ENCODE measurements at places on chromosomes 1 and 21.

DNA sequence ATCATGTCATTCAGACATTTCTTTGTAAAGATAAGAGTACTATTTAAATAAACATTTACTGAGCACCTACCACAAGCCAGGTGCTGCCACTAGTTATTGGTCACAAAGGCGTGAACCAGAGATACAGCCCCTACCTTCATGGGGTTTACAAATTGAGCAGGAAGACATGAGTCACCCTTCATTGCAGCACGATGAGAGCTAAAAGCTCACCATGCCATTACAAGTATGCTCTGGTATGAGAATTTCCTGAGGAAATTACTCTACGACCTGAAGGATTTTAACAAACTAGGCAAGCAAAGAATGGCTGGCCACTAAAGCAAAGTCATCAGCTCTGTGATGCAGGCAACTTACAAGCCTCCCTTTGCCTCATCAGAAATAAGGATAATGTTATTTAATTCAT, 346.8 kb downstream of the BRINP2 start:
- DNase-seq = no peak

DNA sequence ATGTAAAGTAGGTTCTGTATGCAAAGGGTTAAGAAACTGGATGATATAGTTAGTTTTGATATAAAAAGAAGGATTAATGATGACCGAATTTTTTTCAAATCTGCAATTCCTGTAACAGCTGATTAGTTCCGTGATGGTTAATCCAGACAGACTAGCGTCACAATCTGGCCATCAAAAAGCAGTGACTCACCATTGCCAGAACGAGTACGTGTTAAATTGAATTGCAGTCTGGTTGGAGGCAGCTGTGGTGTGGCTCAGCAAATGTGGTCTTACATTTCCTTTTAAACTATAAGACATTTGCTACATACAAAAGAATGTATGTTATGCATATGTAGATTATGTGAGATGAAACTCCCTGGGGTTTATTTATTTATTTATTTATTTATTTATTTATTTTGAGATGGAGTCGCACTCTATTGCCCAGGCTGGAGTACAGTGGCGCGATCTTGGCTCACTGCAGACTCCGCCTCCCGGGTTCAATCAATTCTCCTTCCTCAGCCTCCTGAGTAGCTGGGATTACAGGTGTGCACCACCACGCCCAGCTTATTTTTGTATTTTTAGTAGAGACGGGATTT, 139.8 kb downstream of the RYR2 start:
- DNase-seq = no peak

- DNase-seq = no peak
Measured at GRCh38 chr1:230194525-230194924, 127.5 kb downstream of the GALNT2 start.

GRCh38 chr1:69256036-69256435, 311.7 kb upstream of the LRRC7 start:
- DNase-seq = no peak

GRCh38 chr1:99207216-99207615, 57.1 kb upstream of the PLPPR4 start:
- DNase-seq = no peak

GRCh38 chr21:20106368-20106767, 891.8 kb upstream of the NCAM2 start:
- no peak for DNase-seq

DNA sequence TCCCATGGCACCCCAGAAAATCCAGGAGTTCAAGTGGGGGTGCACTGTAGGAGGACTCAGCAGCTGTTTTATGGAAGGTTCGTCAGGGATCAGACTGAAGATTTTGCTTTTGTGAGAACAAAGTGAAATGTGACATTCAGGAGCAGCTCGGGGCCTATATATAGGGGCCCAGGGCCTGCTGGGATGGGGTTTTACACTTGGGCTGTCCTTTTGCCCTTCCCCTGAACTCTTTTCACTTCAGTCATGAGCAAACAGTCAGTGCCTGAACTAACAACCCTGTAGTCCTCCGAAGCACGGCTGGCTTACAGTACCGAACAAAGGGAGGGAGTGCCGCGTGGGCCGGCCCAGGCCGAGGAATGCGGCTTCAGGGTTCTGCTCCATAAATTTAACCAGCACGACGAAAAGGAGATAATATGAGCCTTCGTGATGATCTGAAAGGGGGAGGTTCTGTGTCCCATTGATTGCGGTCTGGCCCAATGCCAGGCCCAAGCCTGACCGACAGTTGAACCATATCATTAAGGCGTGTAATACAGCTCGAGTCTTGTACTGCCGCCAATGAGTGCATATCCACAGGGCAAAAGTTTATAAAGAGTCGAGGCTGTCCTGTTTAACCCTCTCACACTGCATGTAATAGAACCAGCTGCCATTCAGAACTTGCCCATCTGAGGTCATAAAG, 139.9 kb downstream of the DHRS3 start:
- no peak for DNase-seq

DNA sequence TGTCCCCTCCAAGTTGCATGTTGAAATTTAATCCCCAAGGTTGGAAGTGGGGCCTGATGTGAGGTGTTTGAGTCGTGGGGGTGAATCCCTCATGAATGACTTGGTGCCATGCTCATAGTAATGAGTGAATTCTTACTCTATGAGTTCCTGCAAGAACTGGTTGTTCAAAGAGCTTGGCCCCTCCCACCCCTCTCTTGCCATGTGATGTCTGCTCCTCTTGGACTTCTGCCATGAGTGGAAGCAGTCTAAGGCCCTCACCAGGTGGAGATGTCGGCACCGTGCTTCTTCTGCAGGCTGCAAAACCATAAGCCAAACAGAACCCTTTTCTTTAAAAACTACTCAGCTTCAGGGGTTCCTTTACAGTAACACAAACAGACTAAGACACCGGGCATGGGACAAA, 14.3 kb downstream of the G0S2 start:
- DNase-seq = no peak

DNA sequence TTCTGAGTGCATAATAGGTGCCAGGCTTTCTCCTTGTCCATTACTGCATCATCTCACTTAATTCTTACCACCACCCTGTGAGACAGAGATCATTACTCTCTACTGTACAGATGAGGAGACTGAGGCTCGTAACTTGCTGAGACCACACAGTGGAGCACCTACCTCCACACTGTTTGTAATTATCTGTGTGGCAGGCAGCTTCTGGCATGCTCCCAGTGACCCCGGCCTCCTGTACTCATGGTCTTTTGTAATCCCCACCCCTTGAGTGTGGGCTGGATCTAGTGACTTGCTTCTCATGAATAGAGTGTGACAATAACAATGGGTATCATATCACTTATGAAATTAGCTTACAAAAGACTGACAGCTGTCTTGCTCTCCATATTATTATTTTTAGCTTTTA, 407.3 kb downstream of the MATN1 start:
- no peak for DNase-seq

DNA sequence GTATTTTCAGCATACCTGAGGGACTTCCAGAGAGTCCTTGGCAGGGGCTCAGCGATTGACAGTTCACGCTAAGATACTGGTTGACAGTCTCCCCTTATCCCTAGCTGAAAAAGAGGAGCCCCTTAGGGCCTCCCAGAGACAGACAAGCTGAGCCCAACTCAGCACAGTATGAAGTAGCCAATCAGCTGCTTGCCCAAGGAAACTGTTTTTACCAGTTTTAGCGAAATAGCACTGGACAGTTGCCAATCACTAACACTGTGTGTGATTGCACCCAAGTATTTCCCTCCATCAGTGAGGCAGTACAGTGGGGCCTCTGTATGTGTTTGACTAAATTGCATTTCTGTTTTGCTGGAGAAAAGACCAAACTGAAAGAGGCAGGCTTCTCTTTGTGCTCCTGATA, 27.0 kb downstream of the KHDRBS1 start:
- DNase-seq = no peak

- DNase-seq = peak; percentile 47
Measured at GRCh38 chr1:202107321-202107761, 15.4 kb upstream of the GPR37L1 start.

GRCh38 chr21:45372732-45373355, 32.1 kb upstream of the COL18A1 start:
- no peak for DNase-seq

GRCh38 chr1:71196685-71197084, 115.8 kb upstream of the ZRANB2 start:
- DNase-seq = peak; percentile 15

DNA sequence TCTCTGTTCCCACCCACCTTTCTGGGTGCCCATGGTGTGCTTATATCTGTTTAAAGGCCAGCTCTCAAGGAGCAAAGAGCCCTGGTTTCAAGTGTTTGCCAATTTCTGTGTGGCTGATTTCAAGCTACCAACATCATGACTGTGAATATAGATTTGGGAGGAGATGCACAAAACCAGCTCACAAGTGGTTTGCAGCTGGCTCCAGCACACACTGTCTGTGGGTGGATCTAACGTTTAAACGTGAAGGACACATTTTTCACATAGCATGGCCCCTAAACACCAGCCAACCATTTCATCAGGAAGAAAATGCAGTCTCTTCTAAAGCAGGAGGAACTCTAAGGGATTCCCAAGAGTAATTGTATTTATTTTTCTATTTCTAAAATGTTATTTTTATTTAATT, 65.2 kb downstream of the FCRL5 start:
- DNase-seq = no peak

GRCh38 chr1:18240906-18241305, 133.3 kb downstream of the IGSF21 start:
- no peak for DNase-seq

GRCh38 chr1:199752688-199753027, 274.9 kb upstream of the NR5A2 start:
- no peak for DNase-seq

- peak; percentile 57 for DNase-seq
Measured at GRCh38 chr1:4253935-4254334, 353.9 kb upstream of the C1orf174 start.

GRCh38 chr1:17944646-17945045, 163.0 kb upstream of the IGSF21 start:
- no peak for DNase-seq

- DNase-seq = no peak
Measured at GRCh38 chr1:2224170-2224584, 3.9 kb upstream of the SKI start.

DNA sequence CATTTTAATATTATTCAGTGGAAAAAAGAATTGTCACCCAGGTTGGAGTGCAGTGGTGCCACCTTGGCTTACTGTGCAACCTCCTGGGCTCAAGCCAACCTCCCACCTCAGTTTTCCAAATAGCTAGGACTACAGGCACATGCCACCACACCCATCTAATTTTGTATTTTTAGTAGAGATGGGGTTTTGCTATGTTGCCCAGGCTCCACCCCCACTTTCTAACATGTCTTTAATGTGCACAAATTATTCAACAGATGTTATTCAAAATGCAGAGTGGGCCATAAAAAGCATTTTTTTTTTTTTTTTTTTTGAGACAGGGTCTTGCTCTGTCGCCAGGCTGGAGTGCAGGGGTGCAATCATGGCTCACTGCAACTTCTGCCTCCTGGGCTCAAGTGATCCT, 17.3 kb downstream of the DDX59 start:
- no peak for DNase-seq

- DNase-seq = no peak
Measured at GRCh38 chr1:183070923-183071618, 47.9 kb downstream of the LAMC1 start.

GRCh38 chr1:225655509-225656258, 2.8 kb upstream of the ENAH start:
- DNase-seq = no peak

DNA sequence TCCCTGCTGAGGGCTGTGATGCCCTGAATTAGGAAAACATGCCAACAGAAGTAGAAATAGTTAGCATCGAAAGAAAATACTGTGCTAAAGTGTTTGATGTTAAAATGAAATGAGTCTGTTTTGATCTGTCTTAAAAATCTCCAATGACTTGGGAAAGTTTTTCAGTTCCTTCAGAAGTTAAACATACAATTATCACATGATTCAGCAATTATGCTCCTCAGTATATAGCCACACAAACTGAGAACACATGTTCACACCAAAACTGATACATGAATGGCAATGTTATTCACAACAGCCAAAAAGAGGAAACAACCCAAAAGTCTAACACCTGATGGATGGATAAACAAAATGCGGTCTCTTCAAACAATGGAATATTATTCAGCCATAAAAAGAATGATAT, 130.6 kb downstream of the PTPN14 start:
- no peak for DNase-seq

DNA sequence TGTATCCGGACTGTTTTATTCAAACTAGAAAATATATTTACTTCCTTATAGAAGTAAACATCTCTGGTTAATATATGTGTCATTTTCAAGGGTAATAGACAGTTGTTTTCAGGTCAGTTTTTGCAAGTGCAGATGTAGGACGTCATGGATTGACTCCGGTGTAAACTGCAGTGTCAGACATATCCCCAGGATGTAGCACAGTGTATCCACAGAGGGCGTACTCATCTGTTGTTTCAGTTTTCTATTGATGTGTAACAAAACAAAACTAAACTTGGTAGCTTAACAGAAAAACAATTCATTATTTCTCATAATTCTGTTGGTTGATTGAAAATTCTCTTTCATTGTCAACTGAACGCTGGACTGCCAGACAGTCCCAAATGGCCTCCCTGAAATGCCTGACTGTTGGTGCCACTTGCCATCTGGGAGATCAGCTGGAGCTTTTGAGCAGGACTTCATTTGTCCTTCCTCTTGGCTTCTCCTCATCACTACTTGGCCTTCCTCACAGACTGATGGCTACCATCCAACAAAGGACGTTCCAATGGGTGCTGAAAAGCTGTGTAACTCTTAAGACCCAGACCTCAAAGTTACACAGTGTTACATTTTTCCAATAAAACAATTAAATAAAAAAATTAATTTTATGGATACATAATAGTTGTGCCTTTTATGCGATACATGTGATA, 181.6 kb downstream of the NCAM2 start:
- no peak for DNase-seq

DNA sequence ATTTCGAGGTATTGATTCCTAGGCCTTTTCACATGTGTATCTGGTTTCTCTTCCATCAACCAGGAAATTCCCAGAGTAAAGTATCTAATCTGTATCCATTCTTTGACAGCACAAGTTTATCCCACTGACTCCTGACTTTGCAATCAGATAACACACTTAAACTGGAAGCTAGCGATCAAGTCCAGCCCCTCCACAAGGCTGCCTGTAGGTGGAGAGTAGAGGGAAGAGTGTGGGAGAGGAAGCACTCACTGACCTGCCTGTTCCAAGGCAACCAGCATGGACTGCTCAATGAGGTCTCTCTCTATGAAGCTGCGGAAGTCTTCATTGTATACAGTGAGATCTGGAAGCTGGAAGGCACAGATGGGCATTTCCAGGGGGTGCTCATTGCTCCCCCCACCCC, 30.4 kb upstream of the MTMR11 start:
- DNase-seq = no peak

GRCh38 chr1:227774051-227774731, 39.0 kb downstream of the SNAP47 start:
- DNase-seq = no peak

DNA sequence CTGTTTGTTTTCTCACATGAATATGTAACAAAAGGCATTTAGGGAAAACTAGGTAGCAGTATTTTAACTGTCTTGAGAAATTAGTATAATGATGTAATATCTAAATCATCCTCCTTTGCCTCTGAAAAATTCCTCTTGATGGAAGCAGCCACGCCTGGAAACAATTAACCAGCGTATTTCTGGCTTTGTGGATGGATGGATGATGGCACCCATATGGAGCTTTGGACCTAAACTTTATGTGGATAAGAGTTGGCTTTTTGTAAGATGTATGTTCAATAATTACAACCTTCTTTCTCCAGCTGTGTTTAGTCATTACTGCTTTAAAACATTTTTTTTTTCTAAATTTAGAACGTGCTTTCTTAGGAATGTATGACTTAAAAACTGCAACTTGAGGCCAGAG, 12.7 kb downstream of the CDCA8 start:
- DNase-seq = no peak

- DNase-seq = no peak
Measured at GRCh38 chr1:206809504-206810084, 37.3 kb upstream of the IL10 start.

- no peak for DNase-seq
Measured at GRCh38 chr1:246607462-246607861, 41.2 kb downstream of the CNST start.
